ENCODE measurements at places on chromosomes 5 and 9. TPM values are rescaled to one million over a fixed set of nuclear protein-coding genes. Genes with fewer than 3 reads are reported as not detected.

DDX4 gene
- total RNA-seq = not detected

FREM1 gene
- not detected for total RNA-seq

SLC34A1 gene
- 0.19 TPM for total RNA-seq

DNA sequence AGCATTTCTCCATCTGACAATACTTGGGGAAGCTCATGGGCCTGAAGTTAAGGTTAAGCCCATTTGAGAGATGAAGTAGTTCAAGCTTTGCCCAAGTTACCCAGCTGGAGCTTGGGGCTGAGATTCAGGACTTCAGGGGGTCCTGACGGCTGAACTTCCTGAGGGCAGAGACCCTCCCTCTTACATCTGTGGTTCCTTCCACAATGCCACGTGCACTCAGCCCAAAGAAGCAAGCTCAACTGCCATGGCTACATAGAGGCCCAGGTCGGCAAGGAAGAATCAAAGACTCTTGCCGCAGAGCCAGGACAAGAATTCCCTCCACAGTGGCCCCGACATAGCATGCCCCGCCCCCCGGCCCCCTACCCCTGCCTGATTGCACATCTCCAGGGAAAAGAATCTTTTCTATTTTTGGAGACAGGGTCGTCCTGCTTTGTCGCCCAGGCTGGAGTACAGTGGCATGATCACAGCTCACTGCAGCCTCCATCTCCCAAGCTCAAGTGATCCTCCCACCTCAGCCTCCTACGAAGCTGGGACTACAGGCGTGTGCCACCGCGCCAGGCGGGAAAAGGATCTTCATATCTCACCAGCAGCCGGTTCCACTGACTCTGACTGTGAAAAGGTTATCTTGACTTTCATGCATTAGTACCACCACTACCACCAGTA lies 9.2 kb downstream of the PHF19 start:
- no peak for DNase-seq

- no peak for DNase-seq
Measured at GRCh38 chr5:7759951-7760580, 90.9 kb downstream of the CFAP90 start.

DNA sequence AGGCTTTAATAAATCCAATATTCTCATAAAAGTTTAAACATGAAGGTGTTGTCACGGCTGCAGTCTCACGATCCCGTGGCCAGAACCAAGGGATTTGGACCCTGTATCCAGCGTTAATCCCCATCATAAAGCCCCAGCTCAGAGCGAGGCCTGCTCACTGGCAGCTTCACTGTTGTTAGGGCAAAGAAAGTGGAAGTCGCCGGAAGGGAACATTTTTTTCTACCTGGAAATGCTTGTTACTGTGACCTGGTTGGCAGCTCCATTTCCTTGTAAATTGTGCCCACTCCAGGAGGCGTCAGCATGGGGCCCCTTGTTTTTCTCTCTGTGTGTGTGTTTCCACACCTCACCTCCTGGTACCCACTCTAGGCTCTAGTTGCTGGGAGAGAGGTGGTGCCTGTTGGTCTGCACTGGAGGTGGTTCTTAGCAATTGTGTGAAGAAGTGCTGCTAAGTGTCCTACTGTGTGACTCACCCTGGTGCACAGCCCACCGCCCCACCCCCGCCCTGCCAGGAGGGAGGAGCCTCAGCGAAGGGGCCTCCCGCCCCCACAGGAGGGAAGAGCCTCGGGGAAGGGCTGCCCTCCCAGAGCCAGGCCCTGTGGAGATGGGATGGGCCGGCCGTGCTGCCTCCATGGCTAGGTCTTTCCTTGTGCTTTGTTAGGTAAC lies 105.1 kb downstream of the EHMT1 start:
- DNase-seq = no peak

DNA sequence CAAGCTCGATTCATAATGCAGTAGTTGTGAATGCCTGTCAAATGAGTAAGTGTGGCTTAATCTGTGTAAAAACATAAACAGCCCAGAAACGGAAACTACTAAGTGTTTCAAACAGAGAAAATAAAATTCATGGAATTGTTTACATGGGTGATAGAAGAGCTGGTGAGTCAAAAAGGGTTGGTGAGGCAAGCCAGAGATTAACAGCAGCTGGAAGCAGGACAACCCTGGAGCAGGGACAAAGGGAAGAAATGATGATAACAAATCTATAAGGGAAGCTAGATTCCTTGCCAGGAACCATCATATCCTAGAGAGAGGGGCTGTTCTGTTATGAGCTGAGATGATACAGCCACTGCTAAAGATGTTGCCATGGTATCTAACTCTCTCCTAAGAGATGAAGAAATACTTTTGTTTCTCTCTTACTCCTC lies 18.0 kb upstream of the PRR16 start:
- DNase-seq = no peak

DNA sequence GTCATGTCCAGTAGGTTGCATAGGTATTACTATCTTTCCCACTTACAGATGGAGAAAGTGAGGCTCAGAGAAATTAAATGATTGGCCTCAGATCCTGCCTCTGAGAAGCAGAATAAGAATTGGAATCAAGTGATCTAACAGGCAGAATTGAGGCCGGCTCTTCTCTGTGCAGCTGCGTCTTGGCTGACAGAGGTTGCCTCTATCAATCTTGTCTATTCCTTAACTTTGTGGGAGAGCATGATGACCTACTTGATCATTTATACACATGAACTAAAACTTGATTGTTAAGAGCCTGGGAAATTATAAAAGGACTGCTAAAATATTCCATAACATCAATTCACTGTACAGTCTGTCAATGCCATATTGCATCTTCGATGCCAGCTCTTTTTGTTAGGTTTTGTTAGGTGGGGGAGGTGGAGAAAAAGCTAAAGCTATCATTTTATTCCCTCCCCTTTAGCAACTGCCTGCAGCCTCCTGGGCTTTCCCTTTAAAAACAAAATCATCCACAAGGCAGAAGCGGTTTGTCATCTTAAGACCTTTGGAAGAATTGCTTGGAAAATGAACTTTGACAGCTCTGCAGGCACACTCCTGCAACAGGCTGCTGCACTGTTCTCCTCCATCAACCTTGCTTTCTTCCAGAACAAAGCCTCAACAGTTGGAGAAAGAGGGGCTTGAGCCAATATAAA lies 247.4 kb downstream of the SMARCA2 start:
- DNase-seq = no peak

DNA sequence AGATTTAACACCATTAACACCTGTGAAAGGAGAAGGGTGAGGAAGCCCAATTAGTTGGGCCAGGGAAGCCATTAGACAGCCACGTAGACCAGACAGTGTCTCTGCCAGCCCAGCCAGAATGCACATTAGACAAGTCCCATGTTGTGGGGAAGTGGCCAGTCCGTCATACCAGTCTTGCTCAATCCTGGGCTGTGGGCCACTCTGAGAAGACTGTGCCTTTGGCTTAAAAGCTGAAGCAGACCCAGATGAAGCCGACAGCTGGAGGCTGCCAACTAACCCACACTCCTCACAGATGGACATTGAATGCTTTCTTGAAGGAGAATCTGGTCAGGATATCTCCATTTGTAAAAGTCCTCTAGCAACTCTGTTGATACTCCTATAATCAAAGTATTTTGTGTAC lies 128.5 kb downstream of the CHSY3 start:
- no peak for DNase-seq

- DNase-seq = no peak
Measured at GRCh38 chr5:3373391-3373790, 222.2 kb upstream of the IRX1 start.

DNA sequence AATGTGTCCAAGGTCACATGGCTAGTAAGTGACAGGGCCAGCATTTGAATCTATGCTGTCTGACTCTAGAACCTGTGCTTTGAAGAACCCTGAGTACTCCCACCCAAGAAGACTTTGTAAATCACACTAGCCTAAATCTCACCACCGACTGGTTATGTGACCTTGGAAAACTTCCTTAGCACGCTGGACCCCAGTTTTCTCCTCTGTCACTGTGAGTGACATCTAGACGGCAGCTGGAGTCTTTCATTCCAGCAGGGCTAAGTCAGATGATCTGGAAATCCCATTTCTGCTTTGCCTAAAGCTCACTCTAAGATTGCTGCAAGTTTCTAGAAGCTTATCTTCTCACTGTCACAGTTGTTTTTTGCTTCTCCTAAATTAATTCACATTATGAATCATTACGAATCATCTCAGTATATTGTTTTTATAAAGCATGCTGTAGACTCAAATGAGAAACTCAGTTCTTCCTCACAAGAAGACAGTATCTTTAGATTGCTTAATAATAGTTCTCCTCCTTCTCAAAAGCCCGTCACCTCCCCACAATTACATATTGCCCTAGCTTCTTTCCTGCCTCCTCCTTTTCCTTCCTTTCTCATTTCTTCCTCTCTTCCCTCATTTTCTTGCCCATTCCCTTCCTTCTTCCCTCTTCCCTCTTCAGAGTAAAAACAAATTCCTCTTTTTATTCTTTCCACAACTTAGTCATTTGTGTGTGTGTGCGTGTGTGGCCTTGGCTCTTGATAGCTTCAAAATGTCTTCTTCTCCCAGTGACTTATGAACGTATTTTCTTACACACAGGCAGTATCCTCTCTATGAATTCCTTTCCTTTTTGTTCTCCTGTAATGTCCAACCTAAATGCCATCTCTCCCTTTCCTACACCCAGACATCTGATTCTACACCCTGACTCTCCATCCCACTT lies 16.8 kb downstream of the ALDOB start:
- no peak for DNase-seq

- peak; percentile 78 for DNase-seq
Measured at GRCh38 chr5:147949711-147950573, 43.6 kb upstream of the C5orf46 start.

GRCh38 chr5:104016646-104017045 lies 454.1 kb upstream of the NUDT12 start:
- no peak for DNase-seq

DNA sequence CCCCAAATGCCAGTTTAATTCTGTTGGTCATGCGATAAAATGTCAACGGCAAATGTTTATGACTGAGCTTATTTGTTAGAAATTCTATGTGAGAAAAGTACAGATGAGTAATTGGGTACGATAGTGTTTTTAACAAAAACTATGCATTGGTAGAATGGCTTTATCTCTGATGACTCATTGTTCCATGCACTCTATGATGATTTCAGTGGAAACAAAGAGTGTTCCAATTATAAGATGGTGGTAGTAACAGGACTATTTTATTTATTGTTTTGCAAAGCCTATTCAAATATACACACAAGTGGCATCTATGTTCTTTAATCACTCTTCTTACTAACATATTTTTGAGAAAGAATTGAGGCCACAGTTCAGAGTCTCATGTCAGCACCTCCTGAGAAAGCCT lies 353.7 kb upstream of the IRX2 start:
- DNase-seq = no peak

GRCh38 chr9:99392986-99393385 lies 170.9 kb downstream of the SEC61B start:
- no peak for DNase-seq

GRCh38 chr9:121529237-121529987 lies 29.8 kb upstream of the GGTA1 start:
- no peak for DNase-seq

GRCh38 chr9:14578030-14578429 lies 115.2 kb downstream of the ZDHHC21 start:
- DNase-seq = no peak

DNA sequence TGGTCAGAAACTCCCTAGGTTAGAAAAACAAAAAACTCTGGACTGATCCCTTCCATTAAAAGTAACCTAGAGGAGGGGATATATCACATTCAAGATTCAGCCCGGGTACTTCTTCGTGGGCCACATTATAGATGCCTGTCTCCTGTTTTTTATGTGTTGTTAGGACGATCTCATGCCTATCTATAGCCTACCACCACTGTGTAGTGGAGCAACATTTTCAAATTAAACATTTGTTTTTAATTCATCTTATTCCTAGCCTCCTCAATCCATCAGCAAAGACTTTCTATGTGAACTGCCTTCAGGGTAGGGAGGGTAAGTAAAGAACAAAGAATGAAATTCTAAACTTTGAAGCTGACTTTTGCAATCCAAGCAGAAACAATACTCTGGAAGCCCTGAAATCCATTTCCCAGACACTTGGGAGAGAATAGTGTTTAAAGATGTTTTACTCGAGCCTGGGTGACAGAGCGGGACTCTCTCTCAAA lies 379.4 kb downstream of the ANXA1 start:
- DNase-seq = no peak

DNA sequence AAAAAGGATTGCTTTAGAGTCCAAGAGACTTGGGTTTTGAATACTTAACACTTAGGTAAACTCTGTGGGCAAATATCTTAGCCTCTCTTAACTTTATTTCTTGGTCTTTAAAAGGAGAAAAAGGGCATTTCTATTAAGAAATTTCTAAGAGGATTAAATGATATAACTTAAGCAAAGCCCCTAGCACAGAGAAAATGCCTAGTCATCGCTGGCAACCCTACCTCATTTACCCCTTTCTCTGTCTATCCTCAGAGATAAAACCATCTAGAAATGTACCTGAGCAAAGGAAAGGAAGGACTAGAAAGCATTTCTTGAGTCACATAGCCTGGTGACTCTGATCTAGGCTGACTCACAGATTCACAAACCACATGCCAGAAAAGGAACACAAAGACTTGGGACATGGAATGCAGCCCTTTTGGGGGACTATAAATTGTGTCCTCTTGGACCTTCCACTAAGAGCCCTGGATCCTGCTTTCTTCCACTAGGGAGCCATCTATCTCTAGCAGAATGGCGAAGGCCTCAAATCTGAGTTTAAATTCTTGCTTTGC lies 120.6 kb downstream of the FOXD1 start:
- no peak for DNase-seq

DNA sequence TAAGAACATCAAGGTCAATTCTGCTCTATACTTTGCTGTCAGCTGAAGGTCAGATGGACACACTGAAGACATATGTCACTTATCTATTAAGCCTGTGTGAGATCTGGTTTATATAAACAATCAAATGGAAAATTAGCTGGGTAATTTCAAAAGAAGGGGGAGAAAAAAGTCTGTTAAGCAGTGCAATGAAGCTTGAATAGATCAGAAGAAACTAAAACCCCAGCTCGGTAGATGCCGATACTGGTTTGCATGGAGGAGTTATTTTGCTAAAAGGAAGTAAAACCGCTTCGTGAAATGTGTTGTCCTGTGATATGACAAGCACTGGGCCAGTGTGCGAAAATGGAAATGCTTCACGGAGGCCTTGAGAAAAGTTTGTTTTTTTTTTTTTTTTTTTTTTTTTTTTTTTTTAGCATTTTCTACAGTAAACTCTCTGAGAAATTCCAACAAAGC lies 148.8 kb downstream of the MEF2C start:
- peak; percentile 9 for DNase-seq

All from SK-MEL-5 (cell line).